Stimulated activated CD4-positive, alpha-beta T cell treated with anti-CD3 and anti-CD28 coated beads, Interleukin-4, amount 100 ng/mL, for 48 hours (primary cell): ENCODE measurements at places on chromosomes 4 and X.

DNA sequence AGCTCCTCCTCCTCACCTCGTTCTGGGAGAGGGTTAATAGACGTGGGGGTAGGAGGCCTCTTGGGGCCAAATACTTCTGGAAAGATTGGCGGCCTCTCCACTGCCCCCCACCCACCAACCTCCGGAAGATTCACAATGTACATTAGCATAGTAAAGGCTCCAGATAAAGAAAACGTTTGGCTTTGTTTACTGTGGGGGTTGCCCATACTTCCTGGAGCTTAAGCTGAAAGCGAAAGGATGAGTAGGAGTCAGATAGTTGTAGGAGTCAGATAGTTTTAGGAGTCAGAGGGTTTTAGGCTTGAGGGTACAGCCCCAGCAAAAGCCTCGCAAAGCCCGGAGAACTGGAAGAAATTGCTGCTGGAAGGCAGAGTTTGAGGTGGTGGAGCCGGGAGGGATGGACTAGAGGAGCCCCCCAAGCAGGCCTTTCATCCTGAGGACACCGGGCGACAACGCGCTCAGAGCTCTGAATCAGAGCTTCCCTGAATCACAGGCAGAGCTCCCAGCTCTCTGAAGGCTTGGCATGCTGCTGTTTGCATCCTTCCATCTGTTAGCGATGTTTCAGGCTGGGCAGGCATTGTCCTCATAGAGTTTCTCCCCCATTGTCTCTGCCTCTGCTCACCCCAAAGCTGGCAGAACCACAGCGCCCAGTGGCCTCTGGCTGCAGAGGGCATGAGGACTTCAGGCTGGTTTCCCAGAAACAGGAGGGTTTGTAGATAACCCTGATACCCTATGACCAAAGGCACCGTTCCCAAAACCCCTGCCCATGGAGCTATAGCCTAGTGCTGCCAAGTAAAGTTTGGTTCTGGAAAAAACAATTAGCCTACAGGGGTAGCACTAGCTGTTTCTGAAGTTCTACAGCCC lies 280.7 kb downstream of the BCOR start:
- no peak for DNase-seq

- DNase-seq = no peak
Measured at GRCh38 chrX:118717678-118718391, 9.6 kb upstream of the IL13RA1 start.

DNA sequence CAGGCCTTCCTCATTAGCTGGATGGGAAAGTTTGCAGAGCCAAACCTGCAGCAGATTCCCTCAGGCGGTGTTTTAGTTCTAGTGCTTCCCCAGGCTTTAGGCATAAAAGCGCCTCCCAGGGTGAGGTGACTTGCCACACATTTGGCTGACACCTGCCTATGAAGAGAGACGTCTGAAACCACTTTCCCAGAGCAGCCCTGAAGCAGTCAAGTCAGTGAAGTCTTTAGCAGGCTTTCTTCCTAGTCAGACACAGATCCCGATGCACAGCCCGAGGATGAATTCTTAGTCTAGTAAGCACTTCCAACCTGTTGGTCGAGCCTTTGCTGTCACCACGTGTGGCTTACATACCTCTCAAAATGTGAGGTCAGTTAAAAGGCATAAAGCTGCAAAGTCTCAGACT lies 484.1 kb downstream of the SMARCA1 start:
- DNase-seq = no peak

DNA sequence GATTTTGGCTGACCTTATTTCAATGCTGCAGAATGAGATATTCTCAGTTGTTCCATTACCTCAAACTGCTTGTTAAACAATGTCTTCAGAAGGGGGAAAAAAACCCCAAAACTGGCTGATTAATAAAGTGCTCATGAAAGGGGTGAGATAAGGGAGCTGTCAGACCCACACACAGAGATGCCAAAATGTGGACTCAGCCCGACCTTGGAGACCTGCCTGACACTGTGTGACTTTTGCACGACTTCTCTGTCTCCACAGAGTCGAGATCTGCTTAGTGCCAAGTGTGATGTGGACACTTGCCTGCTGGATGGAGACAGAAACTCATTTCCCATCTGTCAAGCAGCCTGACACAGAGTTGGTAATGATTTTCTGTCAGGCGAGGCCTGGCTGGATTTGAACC lies 31.5 kb downstream of the REELD1 start:
- no peak for DNase-seq

- DNase-seq = no peak
Measured at GRCh38 chr4:151797131-151797530, 36.3 kb upstream of the GATB start.

DNA sequence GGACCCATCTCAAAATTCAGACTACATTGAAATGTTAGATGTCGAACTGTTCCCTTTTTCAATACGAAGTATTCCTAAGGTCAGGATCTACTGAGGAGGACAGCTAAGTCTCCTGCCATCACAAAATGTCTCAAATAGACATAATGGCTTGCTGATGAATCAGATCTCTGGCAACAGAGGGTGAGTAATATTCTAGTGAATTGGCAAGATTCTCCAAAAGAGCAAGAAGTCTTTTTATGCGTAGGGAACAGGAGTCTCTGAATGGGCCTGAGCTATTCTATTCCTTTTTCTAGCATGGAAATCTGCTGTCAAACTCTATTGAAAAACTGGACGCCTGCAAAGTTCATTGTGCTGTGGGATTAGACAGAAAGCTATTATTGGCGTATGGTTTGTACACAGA lies 145.4 kb downstream of the FNIP2 start:
- DNase-seq = no peak

DNA sequence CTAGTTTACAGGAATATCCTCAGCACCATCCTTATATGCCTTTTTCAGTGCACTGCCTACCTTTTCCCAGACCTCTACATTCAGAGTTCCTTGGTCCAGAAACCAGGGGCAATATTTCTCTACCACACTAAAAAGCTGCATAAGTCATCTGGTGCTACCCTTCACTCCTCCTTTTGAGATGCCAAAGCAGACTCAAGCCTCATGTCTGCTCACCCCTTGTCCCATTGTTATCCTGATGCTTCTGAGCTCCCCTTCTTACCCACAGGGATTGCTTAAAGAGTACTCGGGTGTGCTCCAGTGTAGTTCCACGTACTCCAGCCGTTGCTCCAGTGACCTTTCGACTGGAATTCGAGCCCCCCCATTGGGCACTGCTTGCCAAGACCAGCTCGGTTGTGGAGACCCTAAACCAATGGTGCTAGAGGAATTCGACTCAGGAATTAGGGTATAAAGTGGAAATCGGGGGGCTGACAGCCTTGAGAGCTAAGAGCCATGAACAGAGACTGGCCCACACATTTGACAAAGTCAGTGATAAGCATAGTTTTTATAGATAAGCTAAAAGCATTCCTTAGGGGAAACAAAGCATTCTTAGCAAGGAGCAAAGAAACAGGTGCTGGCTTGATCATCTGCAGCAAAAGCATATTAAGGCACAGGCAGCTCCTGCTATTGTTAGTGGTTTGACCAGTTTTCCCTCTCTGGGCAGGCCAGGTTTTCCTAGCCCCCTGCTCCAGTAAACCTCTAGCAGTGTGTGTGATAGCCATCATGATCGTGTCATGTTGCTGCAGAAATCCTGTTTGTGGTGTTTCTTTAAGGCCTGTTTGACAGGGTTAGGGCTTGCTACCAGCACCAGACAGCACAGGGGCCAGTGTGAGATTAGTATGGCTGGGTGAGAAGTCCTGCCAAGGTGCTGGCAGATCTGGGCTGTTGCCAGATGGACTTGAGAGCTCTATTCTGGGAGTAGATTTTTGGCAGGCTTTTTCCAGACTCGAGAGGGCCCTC lies 57.5 kb upstream of the WDR1 start:
- no peak for DNase-seq

GRCh38 chrX:129540722-129541184 lies 694 bp downstream of the OCRL start:
- DNase-seq = no peak

GRCh38 chr4:85650908-85651307 lies 176.0 kb downstream of the ARHGAP24 start:
- DNase-seq = no peak

DNA sequence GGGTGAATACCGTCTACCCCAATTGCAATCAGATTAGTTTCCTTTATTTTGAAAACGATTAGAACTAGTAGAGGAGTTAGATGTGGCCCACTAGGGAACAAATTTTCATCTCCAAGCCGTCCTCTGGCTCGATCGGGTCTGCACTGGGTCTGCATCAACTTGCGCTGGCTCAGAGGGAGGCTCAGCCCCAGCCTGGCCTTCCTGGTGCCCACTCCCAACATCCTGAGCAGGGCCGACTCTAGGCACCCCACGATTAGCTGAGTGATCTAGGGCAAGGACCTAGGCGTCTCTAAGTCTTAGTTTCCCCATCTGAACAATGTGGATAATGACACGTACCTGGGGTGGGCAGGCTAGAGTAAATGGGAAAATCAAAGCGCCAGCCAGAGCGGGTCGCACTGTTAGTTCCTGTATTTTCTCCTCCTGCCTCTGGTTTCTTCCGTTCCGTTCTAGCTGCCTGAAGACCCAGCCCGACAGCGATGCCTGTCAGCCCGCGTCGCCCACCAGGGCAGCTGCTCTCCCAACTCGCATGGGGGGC lies 7.7 kb upstream of the HAND2 start:
- DNase-seq = no peak

DNA sequence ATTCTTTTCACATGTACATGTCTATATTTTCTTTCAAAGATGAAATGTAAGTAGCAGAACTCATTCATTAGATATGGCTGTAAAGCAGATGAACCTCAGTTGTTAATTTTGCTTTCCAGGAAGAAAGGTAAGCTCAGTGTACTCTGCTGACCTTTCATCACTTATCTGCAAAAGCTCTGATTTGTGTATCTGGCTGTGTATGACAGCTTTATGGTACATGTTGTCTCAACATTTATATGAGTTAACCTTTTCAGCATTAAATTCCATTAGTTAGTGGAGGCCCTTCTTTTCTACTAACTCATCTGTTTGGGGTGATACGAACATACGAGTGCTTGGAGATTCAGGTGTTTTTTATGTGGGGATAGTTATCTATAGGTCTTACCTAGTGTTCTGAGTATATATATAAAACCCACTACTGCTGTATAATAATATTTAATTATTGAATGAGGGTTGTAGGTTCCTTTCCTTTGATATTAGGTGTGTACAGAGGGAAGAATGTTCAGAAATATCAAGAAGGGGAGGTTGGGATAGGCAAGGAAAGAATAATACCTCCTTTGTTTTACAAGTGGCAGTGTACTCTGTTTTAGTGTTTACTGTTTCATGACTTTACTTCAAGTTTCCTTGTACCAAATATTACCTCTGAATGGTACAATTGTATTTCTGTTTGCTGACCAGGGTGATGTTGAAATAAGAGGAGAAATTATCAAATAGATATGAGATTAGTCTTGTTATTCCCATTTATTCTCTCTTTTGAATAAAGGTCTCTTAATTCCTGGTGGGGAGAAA lies 395.5 kb downstream of the ARHGAP24 start:
- DNase-seq = no peak

DNA sequence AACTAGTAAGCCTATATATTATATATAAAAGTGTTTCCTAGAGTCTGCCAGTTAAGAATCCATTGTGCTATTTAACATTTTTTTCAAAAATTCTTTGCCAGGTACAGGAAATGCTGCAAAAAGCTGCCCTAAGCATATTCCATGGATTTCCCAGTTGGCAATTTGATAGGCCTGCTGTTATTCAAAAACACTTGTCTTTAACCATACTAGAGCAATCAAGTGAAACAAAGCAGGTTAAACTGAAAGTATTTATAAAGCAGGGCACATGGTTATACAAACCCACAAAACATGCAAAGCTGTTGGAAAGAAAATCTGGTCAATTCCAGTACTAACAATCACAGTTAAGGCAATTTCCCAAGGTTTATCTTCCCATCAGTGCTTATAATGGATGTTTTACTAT lies 159.9 kb downstream of the UNC5C start:
- no peak for DNase-seq

GRCh38 chr4:145034727-145035211 lies 63.2 kb downstream of the ANAPC10 start:
- DNase-seq = no peak

DNA sequence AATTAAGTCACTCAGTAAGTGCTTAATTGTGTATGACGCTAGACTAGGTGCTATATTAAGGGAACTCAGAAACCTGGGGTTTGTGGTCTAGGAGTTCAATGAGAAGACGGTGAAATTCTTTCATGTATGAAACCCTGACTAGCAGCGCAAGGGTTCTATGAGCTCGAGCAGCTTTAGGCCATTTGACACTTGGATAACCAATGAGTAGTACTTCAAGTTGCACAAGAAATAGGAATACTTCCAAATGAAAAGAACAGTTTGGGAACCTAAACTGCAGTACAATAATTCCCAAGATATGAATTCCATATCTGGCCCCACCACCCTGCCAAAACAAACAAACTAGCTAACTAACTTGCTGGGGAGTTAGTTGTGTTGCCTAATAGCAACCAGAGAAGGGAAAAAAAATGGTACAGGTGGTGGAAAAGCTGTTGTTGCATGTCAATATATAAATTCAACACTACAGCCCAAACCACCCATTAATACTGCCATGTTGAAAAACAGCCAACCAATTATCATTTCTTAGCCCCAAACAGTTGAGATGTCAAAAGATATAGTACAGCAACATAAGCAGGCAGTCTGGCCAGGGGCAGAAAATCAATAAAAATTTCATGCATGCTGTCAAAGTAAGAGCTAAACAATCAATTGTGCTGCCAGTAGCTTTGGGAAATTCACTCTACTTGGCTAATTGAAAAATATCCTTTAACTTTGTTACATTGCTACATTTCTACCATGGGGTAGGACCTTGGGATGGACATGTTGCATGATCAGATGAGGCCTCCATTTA lies 54.6 kb upstream of the MCF2 start:
- DNase-seq = no peak

DNA sequence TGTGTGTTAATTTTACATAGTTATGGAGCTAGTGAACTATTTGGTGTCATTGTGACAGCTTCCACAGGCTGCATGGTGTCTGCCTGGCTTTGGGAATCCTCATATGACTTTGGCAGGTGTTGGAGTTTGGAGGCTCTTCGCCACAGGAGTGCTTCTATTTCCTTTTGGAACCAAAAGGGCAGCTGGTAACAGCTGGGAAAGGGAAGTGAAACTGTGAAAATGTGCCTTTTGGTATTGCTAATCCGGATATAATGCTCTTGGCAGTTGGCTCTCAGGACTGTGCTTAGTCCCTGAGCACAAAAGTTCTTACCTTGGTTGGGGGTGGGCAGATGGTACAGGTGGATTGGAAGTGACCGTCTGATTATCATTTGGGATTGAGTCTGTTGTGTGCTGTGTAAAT lies 18.1 kb downstream of the OFD1 start:
- no peak for DNase-seq

- DNase-seq = no peak
Measured at GRCh38 chr4:160142579-160142978, 1039.7 kb downstream of the RAPGEF2 start.

GRCh38 chrX:65578346-65578745 lies 43.8 kb upstream of the LAS1L start:
- DNase-seq = no peak

GRCh38 chr4:145071560-145071959 lies 26.4 kb downstream of the ANAPC10 start:
- DNase-seq = no peak

- no peak for DNase-seq
Measured at GRCh38 chr4:128570387-128570975, 239.0 kb upstream of the JADE1 start.

DNA sequence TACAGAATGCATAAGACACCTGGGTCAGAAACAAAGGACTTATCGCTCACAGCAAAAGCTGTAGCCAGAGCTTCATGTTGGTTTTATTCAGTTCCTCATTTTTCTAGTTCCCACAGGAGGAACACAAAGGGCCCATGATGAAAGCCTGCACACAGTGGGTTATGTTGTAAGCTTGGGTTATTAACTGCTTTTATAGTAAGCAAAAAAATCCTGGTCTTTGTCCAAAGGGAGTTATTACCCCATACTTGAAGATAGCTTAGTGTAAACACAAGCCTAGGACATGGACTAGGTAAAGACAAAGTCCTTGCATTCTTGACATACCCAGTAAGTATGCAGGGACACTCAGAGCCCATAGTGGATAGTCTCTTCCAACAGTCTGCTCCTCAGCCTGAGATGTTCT lies 11.7 kb downstream of the BBS12 start:
- DNase-seq = no peak
